Ureter (tissue), 1 donor: ENCODE measurements at places on chromosomes 1 and 21. TPM values are rescaled to one million over a fixed set of nuclear protein-coding genes. Genes with fewer than 3 reads are reported as not detected.

GRCh38 chr1:186514367-186514766, 53.5 kb upstream of the PDC start:
- no peak for DNase-seq

The RNF207 gene
- total RNA-seq, result 63.0 TPM

The PODN gene
- total RNA-seq, result 20.9 TPM

The HES5 gene
- total RNA-seq, result 0.57 TPM

- DNase-seq, result no peak
Measured at GRCh38 chr1:20936621-20937020, 149.5 kb upstream of the HP1BP3 start.

DNA sequence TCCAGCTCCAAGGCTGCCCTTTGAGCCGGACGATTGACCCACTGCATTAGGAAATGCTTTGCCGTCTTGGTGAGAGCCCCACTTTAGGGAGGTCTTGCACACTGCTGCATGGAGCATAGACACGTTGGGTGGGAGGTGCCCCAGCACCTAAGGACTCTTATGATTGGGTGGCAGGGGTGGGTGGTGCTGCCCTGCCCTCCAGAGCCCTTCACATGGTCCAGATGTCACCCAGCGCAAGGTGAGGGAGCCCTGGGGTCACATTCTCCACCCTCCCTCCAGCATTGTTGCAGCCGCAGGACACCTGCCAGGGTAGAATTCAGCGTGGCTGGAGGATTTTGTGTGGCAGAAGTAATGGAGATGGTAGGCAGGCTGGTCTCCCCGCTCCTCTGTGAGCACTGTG, 137.4 kb upstream of the COL6A1 start:
- DNase-seq, result no peak

The NBPF6 gene
- not detected for total RNA-seq
